Omental fat pad (tissue), 4 donors: ENCODE measurements at places on chromosomes 12 and 14.

- no peak for DNase-seq
Measured at GRCh38 chr12:93785249-93786010, 108.3 kb downstream of the CRADD start.

GRCh38 chr12:9651265-9651729 lies 18.2 kb upstream of the CLEC2D start:
- DNase-seq, result no peak

DNA sequence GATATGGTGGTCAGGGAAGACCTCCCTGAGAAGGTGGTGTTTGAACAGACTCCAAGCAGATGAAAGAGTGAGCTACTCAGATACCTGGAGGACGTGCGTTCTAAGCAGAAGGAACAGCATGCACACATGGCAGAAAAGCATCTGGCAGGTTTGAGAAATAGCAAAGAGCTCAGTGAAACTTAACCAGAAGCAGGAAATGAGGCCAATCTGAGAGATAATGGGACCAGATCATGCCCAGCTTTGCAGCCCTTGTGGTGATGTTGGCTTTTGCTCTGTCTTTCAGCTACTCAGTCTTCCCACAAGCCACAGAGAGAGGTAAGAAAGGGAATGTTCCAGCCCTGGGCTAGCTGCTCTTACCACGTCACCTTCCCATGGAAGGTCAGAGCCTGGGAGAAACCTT lies 176.3 kb upstream of the GSC start:
- no peak for DNase-seq

DNA sequence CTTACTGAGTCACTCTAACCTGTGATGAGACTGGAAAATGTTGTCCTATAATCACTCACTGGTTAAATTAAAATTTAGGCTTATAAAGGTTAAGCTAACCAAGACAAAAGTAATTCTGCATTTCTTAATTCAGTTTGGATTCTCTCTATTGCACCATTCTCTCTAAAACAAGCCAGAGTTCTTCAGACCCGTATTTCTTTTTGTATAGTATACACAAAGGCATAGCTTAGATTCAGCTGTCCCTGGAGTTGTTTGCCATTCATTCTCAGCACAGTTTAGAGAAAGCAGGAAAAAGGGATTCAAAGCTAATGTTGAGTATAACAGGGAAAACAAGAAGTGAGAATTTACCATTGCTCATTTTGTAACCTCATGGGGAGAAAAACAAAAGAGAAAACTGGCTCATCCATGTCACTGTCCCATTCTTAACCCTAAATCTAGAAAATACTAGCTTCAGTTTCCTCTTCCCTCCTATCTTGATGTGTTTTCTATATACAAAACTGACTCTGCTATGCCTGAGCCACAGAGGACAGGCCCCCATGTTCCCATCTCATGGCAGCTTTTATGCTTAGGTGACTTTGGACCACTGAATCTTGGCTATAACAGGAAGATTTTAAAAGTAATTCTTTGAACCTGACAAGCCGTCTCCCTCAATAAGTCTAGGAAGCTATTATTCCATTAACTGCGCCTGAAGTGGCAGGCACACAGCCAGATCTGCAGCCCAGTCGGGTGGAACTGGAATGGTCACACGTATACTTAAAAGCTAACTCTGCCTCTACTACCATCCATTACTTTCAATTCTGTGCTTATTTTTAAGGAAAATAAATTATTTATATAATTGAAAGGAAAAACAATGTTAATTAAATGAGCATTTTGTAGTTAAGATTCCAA lies 7.0 kb downstream of the AREL1 start:
- DNase-seq, result no peak
